Epithelial cell of esophagus (primary cell): ENCODE measurements at places on chromosomes 7 and 10.

- no peak for DNase-seq
These were observed 108.7 kb downstream of the SH2D4B start for GRCh38 chr10:80646366-80646765.

DNA sequence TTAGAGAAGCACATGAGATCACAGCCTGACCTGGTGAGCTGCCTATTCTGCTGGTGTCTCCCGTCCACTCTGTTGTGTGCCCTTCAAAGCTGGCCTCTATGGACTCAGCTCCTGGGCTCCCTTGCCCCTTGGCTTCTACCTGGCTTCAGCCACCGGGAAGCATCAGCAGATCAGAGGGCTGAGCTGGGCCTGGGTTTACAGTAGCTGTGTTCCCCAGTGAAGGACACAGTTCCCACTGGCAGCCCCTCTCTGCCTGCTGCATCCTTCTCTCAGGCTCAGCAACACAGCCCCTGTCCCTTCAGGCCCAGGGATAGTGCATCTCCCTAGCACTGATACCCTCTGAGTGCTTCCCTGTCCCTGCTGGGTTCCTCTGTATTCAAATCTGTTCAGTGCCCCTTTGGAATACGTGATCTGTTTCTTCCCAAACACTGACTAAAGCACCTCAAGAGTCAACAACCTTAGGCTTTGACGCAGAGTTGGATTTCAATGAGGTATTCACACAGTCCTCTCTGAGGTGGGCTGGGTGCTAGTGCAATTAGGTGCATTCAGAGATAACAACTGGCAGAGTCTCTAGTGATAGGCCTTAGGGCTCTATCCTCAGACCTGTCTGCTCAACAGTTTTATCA, 109.8 kb downstream of the GRID1 start:
- DNase-seq: no peak

GRCh38 chr10:131925011-131925649, 24.3 kb downstream of the PPP2R2D start:
- DNase-seq: peak; percentile 35

GRCh38 chr7:138025215-138026186, 23.6 kb upstream of the CREB3L2 start:
- peak; percentile 25 for DNase-seq

DNA sequence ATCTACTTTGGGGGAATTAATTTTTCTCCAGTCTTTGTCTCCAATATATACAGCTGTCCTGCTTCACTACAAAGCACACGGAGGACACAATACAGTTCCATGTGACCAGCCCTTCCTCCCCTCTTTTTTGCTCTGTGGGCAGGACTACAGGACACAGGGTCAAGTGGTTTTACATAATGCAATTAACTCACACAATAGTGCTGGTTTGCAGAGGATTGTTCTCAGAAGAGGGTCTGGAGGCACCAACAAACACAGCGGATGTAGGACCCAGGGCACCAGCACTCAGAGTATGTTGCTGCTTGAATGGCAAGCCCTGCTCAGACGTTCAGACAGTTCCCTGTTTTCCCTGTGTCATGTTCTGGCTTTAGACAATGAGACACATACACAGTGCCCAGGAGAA, 52.0 kb upstream of the NPTX2 start:
- DNase-seq: no peak

DNA sequence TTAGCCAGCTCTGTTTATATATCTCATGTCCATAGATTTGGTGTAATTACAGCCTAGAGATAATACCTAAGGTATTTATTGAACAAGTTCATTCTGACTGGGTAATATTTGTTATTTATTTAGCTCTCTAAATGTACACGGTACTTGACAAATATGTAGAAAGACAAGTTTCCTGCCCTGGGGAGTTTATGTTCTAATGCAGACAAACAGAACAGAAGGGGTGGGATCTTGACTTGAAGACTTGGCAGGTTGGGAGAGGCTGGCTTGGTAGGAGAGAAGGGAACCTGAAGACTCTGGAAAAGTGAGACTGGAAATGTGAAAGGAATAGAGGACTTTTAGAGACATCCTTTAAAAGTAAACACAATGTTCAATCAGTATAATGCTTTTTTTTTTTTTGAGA, 97.7 kb upstream of the CDK6 start:
- peak; percentile 97 for DNase-seq

DNA sequence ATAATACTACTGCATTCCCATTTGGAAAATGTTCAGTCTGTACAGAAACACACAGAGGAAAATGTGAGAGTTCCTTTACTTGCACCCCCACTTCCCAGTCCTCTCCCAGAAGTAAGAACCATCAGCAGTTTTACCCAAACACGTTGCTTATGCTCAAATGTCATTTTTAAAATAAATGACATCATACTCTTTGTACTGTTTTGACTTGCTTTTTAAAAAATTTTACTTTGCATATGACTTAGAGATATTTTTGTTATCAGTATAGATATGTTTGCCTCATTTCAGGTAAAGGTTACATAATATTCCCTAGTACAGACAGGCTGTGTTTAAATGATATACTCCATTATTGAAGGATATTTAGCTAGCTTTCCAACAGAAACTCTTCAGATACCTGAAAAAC, 13.5 kb upstream of the PTPRN2 start:
- DNase-seq: no peak

- no peak for DNase-seq
These were observed 104.7 kb upstream of the RHEB start for GRCh38 chr7:151624246-151624928.

DNA sequence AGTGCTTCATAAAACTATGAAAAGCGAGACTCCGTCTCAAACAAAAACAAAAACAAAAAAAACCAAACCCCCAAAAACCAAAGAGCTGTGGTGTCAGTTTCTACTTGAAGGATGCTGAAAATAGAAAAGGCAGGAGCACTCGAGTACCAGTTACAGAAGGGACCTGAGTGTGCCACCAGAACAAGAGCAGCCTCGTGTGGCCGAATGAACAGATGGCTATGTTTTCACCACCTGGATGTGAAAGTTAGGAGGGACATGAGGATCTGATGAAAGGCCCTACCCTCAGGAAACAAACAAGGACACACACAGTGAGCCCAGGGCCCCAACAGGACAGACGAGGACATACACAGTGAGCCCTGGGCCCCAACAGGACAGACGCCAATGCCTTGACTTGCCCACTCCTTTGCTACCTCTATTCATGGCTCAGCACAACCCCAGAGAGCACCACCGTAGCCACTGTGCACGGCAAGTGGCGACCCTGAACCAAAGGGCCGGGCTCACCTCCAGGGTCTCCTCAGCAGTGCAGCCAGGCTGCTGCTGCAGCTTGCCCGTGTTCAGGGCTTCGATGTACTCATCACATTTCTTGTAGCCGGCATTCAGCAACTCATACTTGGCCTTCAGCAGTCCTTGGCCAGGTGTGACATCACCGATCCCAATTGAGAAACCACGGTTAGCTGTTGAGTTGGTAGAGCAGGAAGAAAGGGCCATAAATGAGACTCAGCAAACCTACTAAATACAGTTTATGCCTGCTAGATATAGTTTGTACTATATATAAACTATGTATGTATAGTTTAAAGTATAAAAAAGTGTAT, 24.9 kb downstream of the POLR3A start:
- DNase-seq: no peak

DNA sequence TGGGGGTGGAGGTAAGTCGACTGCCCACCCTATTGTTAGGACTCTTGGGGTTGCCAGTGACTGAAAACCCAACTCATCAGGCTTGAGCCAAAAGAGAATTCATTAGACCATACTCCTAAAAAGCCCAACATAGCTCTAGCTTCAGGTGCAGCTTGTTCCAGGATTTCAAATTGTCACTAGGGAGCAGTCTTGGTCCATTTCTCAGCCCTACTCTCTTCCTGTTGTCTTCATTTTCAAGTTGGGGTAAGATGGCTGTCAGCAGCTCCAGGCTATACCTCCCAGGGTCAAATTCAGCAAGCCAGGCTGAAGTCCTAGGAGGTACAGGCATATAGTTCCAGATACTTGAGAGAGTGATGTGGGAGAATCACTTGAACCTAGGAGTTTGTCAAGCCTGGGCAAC, 14.9 kb upstream of the COL13A1 start:
- peak; percentile 56 for DNase-seq

GRCh38 chr10:25633542-25633941, 300.5 kb upstream of the MYO3A start:
- no peak for DNase-seq

DNA sequence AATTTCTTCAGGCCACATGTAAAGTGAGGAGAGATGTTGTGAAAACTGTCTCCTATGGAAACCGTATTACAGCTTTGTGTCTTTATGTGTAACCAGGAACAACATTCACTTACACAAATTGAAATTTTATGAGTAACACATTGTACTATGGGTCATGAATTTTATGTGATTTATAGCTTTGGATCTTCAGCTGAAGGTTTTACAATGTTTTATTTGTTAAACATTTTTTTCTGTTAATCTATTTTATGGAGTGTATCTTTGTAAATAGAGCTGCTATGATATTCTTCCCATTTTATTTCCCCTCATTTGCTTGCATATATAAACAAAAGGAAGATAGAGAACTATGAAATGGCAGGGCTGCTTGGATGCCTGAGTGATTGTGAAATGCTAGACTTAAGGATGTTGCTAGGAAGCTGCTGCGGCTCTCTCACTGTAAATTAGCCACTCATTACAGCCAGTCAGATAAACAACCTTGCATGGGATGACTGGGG, 104.5 kb upstream of the PCLO start:
- DNase-seq: peak; percentile 3

- DNase-seq: peak; percentile 67
These were observed 648.8 kb downstream of the ARL4A start for GRCh38 chr7:13336227-13336626.

- DNase-seq: peak; percentile 14
These were observed 94.5 kb downstream of the PPP1R3A start for GRCh38 chr7:113824117-113824823.

DNA sequence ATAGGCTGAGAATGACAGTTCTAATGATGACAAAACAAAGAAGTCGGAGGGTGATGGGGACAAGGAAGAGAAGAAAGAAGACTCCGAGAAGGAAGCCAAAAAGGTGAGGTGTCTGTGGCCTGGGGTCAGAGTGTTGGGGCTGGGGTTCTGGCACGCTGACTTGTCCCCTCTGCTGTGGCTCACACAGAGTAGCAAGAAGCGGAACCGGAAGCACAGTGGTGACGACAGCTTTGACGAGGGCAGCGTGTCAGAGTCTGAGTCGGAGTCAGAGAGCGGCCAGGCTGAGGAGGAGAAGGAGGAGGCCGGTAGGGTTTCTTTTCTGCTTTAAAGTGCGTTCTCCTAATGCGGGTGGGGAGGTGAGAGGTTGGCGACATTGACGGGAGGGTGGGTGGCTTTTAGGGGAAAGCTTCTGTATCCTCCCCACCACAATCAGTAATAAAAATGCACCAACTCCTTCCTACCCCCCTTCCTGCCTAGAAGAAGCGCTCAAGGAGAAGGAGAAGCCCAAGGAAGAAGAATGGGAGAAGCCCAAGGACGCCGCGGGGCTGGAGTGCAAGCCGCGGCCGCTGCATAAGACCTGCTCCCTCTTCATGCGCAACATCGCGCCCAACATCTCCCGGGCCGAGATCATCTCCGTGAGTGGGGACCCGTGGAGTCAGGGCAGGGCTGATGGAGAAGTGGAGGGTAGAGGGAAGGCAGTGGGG, 4.6 kb downstream of the UFSP1 start:
- DNase-seq: no peak
